ENCODE measurements at places on chromosomes 13 and 19.

DNA sequence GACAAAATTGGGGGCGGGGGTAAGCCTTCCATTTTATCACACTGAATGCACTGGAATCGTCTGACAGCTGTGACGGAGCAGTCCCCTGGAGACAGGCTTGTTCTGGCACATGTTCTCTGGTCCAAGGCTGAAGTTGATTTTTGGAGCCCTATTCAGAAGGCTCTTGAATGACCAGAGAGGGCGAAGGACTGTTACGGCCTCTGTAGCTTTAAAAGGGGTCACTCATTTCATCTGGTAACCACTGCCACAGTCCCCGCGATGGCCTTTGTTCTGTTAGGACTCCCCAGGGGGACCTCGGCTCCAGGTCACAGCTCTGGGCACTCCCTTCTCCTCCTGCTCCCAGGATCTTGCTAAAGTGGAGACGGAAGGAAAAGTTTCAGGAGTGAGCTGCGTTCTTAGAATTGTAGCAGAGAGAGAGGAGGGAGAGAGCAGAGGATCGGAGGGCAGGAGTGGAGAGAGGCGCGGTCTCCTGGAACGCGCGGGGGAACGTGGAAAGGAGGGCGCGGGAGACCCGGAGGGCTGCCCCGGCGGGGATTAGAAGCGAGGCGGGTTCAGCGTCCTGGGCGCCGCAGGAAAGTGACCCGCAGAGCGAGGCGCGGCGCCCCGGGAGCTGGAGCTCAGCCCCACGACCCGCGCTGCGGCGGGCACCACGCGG lies 134.3 kb upstream of the MYO16 start:
- DNase-seq, result no peak

DNA sequence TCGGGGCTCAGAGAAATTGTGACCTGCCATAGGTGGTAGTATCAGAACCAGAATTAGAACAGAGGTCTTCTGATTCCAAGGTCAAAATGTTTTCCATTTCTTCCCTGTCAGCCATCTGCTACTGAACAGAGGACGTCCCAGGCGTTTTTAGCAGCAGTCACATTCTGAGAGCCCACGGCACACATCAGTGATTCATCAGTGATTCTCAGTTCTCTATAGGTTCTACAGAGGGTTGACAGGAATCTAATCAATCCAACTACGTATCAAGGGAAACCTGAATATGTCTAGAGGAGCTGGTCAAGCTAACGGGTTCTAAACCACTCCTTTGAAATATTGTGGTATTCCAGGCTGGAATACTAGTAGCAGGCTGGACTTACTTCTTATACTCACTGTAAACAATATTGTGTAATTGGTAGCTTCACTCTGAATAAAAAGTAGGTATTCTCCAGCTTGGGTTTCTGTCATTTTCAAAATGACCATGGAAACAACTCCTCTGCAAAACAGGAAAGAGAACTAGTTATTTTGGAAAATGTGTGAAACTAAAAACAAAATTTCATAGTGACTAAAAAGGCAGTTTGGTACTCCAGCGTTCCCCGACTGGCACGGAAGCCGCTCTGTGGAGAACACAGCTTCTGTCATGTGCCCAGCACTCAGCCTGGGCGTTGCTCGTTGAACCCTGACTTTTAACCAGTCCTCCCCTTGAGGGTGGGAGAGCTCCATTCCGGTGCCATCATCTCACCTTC lies 43.2 kb downstream of the FLT3 start:
- no peak for DNase-seq

- no peak for DNase-seq
Observed at GRCh38 chr13:33381906-33382305, 96.4 kb upstream of the STARD13 start.

DNA sequence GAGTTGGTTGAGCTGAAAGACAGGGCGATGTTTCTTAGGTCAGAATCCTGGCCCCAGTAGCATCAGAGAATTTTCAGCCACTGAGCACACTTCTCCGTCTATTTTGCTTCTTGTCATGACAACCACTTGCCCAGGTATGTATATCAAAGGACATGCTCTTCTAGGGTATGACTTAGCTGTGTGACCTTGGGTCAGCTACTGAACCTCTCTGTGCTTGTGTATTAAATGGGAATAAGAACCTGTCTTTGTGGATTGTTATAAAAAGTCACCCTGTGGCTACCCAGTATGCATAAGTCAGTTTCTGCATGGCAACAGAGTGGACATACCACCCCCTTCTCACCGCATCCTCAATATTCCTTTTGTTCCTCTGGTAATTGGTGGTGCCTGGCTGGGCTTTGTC lies 26.1 kb downstream of the MBD3L1 start:
- DNase-seq, result no peak

- DNase-seq, result no peak
Observed at GRCh38 chr13:113792886-113793717, 34.1 kb downstream of the TMEM255B start.

GRCh38 chr13:94464771-94465170 lies 14.7 kb downstream of the DCT start:
- DNase-seq, result peak; percentile 4

- DNase-seq, result no peak
Observed at GRCh38 chr13:58977085-58977484, 1186.6 kb downstream of the DIAPH3 start.

DNA sequence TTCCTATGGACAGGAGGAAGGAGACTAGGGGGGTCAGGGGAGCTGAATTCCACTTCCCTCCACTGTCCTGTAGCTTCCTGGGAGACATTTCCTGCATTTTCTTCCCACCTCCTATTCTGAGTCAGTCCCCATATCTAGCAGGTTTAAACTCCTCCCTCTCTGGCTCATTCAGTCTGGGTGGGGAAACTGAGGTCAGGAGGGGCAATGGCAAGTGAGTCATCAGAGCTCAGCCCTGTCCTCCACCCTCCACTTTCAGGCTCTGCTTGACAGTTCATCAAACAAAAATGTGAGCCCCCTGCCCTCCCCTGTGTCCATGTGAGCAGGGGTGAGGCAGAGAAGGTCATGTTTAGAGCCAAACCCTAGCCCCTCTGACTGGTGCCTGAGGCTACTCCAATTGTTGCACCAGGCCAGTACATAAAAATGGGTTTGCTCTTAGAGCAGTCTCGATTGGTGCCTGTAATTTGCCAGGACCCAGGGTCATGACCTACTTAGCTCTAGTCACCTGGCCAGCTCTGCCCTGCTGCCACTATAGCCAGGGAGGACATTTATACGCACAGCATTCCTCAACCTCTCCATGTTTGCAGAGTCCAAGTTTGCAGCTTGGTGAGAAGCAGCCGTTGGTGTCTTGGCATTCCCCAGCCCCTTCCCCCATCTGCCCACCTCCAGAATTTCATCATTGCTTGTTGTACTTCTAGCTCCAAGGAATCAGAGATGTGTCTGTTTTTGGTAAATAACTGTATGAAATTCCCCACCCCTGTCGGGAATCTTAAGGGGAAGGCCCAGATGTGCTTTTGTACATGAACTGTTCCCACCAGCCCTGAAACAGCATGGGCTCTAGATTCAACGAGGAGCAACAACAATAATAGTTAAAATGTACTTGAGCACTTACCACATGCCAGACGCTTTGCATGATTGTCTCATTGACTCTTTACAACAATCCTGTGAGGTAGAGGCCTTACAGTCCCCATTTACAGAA lies 20.7 kb downstream of the SAMD4B start:
- DNase-seq, result no peak

GRCh38 chr13:24630851-24631620 lies 49.2 kb upstream of the ATP12A start:
- no peak for DNase-seq

DNA sequence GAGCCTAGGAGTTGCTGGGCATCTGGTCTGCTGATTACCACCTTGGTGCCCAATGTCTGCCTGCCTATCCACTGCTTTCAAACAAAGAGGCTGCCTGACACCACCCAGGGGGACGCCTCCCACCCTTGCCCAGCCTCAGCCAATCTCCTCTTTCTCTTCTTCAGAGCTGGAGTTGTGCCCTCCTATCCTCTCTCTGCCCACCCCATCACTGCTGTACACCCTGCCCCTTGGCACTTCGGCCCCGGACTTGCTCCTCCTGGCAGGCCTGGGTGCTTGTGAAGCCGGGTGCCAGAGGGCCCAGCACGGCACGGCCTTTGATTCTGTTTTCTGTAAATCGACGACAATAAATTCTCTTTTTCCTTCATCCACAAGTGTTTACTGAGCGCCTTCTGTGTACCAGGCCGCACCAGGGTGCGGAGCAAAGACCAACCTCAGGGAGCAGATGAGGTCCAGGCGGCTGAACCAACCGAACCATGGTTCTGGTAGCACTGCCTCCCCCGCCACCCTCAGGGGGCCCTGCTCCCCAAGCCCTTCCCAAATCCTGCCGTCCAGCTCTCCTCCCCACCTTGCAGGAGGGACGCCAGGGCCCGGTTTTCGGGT lies 5.0 kb downstream of the RNF225 start:
- no peak for DNase-seq

DNA sequence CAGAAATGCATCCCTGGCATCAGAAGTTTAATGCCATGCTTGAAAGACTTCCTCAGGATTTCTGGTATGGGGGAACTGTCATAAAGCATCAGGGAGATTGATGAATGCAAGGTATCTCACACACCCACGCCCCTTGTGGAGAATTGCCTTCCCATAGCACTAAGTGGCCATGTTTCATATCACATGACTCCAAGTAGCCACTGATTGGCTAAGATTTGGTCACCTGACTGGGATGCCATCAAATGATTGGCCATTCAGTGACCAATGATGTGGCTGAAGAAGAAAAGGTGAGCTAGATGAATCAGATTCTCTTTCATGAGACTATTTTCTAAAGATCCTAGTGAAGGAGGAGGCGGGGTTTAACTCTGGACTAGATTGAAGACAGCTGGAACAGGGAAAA lies 7.3 kb downstream of the KLK8 start:
- no peak for DNase-seq

DNA sequence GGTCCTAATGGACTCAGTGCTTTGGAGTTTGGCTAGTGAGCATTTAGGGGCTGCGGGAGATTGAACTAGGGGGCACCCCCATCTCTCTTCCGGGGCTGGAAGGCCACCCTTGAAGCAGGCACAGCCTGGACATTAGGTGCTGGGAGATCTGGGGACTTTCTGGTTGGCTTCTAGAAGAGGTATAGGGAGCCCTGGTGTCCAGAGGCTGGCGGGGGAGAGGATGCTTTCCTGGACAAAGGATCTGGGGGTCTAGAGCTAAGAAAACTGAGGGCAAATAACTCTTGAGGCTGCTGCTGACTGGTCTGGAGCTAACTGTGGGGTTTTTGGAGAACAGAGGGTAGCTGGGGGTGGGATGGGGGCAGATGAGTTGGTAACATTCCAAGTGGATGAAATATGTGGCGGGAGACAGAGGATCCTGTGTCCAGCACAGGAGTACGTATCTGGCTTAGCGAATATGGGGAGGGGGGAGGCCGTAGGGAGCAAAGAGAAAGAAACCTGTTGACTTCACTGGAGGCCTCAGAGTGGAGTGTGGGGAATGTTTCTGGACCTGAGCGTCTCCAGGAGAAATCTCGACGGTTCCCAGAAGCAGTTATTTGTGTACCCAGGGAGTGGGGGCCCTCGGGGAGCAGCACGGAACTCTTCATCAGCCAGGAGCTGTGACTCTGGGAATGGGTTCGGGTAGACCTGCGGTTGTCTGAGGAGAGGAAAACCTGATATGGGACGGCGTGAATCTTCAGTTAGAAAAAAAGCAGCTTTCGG lies 1.4 kb downstream of the HNRNPUL1 start:
- DNase-seq, result no peak

DNA sequence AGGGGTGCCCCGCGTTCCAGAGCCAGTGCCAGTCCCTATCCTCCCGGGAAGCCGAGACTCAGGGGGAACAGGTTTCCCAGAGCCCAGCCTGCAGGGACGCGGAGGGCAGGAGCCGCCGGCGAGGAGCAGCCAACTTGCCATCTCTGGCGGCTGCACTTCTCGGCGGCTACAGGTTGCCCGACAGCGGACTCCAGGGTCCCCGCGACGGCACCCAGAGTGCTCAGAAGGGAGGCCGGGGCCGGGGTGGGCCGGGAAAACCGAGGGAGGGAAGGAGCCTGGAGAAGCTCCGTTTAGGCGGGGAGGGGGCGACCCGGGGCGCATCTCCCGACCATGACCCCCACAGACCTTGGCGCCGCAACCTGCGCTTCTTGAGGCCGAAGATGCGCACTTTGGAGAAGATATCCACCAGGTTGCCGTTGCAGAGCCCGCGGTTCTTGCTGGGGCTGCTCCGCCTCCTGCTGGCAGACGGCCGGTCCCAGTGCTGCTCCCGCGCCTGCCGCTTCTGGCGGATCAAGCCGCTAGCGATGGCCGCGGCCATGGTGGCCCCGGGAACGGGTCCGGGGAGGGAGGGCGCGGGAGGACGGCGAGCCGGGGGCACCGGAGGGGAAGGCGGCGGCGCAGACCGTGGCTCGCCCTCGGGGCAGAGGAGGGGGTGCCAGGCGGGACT lies 463.8 kb downstream of the ITGBL1 start:
- no peak for DNase-seq

DNA sequence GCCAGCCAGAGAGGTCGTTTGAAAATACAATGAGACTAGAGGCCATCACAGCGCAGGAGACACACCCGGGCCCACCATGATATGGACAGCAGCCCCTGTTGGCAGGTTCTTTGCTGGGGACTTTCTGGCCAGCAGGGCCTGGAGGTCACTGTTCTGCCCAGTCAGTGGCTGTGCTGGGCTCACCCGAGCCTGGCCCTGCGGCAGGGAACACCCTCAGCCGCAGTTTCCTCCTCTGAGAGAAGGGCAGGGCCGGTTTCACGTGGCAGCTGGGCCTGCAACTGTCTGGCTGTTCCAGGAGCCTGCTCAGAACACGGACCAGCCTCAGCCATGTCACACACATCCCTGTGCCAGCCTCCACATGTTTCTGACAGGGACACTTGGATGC lies 39.4 kb downstream of the ADPRHL1 start:
- no peak for DNase-seq

DNA sequence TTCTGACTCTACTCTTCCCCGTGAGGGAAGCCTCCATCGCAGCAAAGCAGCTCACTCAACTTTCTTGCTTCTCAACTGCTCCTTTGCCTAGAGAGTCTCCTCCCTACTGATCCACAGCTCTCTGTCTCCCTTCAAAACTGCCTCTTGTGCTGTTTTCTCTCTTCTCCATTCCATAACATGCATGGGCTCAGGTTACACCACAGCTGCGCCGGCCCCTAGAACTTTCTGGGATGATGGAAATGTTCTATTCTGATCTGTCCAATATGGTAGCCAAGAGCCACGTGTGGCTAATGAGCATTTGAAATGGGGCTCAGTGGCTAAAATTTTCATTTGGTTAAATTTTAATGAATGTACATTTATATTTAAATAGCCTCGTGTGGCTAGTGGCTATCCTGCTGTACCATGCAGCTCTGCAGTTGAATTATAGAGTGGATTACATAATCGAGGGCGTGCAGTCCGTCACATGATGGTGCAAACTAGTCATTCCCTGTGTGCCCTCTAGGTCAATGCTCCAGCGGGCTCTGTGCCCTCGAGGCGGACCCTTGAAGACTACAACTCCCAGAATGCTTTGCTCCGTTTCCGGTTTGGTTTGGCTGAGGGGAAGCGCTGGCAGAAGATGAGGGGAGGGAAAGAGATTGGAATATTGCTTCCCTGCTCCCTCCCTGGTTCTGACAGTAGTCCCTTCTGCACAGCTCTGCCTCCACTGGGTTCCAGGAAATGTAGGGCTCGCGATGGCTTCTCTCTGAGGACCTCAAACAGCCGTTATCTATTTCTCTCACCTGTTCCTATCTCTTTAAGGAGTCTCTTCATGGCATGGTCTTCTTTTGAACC lies 109.8 kb downstream of the CACNA1A start:
- DNase-seq, result no peak
